ENCODE measurements at places on chromosomes 4 and X.
A peak's percentile ranks its signal among the peaks of the same experiment; 100 is the strongest.

GRCh38 chrX:153496590-153496959 lies 1.8 kb downstream of the BGN start:
- DNase-seq = no peak

GRCh38 chr4:44086753-44087152 lies 361.9 kb downstream of the KCTD8 start:
- no peak for DNase-seq

- DNase-seq = peak; percentile 36
Observed at GRCh38 chrX:135185795-135186443, 14.7 kb upstream of the CT55 start.

DNA sequence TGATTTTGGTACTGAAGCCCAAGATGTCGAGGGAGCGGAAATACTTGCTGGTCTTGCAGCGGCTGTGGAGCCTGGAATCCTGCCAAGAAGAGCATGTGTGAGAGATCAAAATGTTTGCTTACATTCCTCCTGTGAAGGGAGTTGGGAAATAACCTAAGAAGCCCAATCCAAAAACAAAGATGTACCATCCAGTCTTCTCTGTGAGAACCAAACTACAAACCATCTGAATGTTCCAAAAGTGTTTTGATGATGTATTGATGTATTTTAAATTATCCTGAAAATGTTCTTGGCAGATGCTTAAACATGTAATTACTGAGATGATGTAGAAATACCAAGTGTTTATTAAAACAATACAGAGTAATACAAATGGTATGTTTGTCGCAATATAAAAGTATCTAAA lies 10.1 kb upstream of the ADH1A start:
- DNase-seq = no peak

GRCh38 chr4:186058253-186058979 lies 10.5 kb upstream of the TLR3 start:
- no peak for DNase-seq

- DNase-seq = no peak
Observed at GRCh38 chrX:118392716-118393115, 46.8 kb downstream of the WDR44 start.

DNA sequence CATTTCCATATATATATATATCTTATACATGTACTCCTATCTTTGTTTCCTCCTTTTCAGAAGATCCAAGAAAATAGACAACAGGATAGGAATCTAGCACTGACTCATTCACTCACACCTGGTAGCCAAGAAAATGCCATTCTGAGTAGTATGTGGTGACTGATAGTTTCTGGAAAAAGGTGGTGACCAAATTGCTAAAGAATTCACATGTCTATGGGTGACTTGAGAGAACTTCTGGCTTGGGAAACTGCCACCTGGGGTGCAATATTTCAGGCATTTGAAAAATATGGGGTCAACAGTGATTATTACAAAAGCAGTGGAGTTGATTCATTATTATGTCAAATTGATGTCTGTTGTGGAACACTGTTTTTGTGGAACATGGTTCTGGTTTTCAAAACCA lies 605.1 kb downstream of the PCDH18 start:
- DNase-seq = no peak

- DNase-seq = no peak
Observed at GRCh38 chrX:124035657-124036056, 74.2 kb downstream of the STAG2 start.

DNA sequence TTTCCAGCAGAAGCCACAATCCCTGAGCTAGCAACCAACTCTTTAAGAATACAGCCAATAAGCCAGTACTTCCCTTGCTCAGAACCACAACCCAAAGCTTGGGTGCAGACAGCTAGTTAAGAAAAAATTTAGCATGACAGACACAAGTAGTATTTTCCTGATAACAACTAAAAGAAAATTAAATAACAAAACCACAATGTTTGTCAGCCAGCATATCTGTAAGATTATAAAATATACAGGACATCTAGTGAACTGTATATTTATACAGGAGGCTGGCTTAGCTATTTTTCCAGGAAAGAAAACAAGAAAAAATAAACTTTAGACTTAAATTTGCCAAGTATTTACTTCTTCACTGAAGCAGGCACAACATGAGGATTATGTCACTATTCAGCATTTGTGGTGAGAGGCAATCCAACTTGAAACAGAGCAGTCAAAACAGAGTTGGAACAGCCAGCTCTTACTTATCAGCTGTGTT lies 6.6 kb downstream of the PF4V1 start:
- DNase-seq = no peak
